ENCODE measurements at places on chromosomes 3 and 15.

GRCh38 chr3:133264920-133265319 lies 134.9 kb upstream of the BFSP2 start:
- DNase-seq = no peak

DNA sequence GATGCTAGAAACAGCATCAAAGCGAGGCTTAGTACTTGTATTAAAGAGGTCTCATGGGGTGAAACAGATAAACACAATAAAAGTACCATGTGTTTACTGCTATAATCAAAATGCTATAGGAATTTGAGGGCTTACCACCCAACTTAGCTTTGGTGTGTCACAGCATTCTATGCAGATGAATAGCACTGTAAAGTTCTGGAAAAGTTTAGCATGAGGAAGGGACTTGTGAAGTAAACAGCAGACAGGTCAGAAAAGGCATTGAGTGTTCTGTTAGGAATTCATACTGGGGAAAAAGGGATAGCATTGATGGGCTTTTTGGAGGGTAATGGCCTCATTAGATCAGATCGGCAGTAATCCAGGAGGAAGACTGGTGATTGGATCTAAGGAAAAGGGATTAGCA lies 505.3 kb downstream of the NLGN1 start:
- DNase-seq = no peak

- no peak for DNase-seq
Measured at GRCh38 chr3:138769616-138770015, 65.1 kb downstream of the PIK3CB start.

DNA sequence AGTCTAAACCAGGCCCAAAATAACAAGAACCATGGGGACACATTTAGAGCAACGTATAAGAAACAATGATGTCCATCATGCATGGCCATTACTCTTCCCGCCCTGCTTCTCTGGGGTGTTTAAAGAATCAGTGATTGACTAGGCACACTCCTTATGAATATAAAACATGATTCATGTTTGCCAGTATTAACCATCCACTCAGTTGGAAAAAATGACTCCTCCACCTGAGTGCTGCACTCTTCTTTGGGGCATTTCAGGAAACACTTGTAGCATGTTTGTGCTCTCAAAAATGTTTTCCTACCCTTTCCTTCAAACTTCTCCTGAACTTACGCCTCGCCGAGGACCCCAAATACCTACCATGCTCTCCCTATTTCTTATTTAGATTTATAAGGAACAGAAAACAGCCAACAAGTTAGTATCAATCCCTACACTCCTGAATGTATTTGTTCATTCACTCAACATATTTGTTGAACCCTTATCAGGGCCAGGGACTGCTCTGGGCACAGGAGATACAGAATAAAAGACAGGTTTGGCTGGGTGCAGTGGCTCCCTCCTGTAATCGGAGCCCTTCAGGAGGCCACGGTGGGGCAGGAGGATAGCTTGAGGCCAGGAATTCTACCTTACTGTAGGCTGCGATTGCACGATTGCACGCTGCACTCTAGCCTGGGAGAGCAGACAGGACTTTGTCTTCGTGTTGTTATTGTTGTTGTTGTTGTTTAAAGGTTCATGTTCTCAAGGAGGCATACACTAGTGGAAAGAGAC lies 137.0 kb downstream of the TMCO5A start:
- DNase-seq = no peak

- DNase-seq = no peak
Measured at GRCh38 chr15:96076350-96076749, 254.2 kb upstream of the NR2F2 start.

DNA sequence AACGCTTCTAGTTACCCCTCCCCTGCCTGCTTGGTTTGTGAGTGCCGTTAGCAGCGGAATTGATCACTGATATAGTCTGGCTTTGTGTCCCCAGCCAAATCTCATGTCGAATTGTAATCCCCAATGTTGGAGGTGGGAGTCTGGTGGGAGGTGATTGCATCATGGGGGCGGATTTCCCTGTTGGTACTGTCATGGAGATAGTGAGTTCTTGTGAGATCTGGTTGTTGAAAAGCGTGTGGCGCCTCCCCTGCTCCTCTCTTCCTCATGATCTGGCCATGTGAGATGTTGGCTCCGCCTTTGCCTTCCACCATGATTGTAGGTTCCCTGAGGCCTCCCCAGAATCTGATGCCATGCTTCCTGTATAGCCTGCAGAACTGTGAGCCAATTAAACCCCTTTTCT lies 47.3 kb upstream of the PGPEP1L start:
- no peak for DNase-seq

GRCh38 chr3:183120538-183121215 lies 21.4 kb upstream of the MCCC1 start:
- no peak for DNase-seq

GRCh38 chr3:196181127-196181546 lies 30.1 kb downstream of the ZDHHC19 start:
- DNase-seq = no peak

All from fibroblast of skin of left quadriceps (primary cell).